ENCODE measurements at places on chromosomes 3 and 15.

DNA sequence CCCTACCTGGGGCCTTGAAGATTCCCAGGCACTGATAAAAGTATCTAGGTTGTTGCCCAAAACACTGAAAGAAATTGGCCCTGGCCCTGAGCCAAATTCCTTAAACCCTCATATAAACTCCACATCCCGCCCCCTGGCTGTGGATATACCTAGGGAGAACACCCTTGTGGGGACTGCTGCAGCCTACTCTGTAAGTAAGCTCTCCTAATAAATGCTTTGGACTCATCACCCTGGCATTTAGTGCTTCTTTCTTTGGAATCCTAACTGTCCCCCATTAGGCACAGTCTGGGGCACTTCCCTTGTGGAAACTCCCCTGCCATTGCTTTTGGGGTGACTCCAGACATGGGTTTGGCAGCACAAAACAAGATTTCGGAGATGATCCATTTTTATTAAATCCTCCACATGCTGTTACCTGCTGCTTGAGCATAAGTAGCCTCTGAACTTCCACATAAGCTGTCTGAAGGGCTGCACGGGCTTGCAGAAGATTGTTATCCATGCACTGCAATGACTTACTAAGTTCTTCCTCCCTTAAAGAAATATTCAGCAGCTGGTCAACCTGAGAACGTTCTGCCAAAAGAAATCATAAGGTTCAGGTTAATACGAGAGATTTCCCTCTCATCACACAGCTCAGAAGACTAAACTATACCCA lies 46.4 kb downstream of the ZNF106 start:
- no peak for DNase-seq

- DNase-seq, result no peak
Measured at GRCh38 chr3:57557085-57557537, 1.0 kb downstream of the PDE12 start.

DNA sequence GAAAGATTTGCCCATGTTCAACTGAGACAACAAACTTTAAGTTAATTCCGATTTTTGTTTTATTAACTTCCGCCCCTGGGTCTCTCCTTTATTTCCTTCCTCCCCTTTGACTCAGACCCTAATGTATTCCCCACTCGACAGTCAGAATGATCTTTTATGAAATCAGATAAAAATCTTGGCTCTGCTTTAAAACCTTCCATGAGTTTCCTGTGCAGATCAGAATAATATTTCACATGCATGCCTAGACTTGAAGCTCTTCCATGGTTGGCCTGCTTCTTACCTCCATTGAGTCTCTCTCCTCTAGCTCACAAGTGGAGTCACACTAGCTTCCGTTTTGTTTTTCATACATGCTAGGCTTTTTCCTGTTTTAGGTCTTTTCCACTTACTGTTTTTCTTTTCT lies 116.8 kb upstream of the SPATA16 start:
- DNase-seq, result no peak

- no peak for DNase-seq
Measured at GRCh38 chr15:85878828-85879225, 84.1 kb upstream of the KLHL25 start.

- no peak for DNase-seq
Measured at GRCh38 chr15:96089405-96090058, 241.0 kb upstream of the NR2F2 start.

GRCh38 chr3:101138817-101139216 lies 145.6 kb upstream of the ABI3BP start:
- DNase-seq, result no peak

GRCh38 chr3:61356685-61357084 lies 105.4 kb upstream of the FHIT start:
- no peak for DNase-seq

- DNase-seq, result no peak
Measured at GRCh38 chr15:59918994-59919951, 84.8 kb upstream of the FOXB1 start.

Data from NCI-H1092 (cell line).